ENCODE measurements at places on chromosomes 3 and 15.

- DNase-seq, result no peak
Observed at GRCh38 chr3:13141991-13142412, 68.8 kb upstream of the IQSEC1 start.

DNA sequence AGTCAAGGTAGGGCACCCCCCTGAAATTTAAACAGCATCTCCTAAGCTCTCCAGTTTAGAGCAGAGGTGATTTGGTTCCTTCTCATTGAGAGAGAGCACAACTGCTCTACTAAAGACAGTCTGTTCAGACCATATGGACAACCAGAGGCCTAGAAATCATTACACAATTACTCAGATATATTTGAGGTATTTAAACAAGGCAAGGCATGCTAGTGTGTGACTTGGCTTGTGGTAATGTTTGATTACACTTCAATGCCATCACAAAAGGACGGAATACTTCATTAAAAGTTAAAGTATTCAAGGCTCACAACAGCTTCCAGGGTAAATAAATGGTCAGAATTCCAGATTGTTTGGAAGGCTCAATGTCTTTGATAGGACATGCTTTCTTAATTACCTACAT lies 110.2 kb downstream of the LRTM1 start:
- DNase-seq, result no peak

- no peak for DNase-seq
Observed at GRCh38 chr3:135731546-135731945, 234.0 kb upstream of the PPP2R3A start.

DNA sequence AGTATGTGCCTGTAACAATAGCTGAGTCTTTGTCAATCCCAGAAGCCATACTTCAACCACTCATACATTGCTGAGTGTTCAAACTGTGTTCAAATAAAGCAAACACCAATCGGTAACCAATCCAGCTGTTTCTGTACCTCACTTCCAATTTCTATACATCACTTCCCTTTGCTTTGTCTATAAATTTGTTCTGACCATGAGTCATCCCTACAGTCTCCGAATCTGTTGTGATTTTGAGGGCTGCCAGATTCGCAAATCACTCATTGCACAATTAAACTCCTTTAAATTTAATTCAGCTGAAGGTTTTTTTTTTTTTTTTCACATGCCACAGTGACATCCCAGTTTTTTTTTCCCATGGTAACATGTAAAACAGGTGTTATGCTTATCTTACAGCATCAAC lies 870.3 kb downstream of the NAALADL2 start:
- no peak for DNase-seq

- no peak for DNase-seq
Observed at GRCh38 chr15:74809956-74810355, 2.7 kb upstream of the LMAN1L start.

All from stimulated activated CD4-positive, alpha-beta T cell treated with anti-CD3 and anti-CD28 coated beads, Interleukin-1b, Interleukin-23, amount 100 ng/mL, for 1 hour (primary cell).